ENCODE measurements at places on chromosomes 6 and 20.

DNA sequence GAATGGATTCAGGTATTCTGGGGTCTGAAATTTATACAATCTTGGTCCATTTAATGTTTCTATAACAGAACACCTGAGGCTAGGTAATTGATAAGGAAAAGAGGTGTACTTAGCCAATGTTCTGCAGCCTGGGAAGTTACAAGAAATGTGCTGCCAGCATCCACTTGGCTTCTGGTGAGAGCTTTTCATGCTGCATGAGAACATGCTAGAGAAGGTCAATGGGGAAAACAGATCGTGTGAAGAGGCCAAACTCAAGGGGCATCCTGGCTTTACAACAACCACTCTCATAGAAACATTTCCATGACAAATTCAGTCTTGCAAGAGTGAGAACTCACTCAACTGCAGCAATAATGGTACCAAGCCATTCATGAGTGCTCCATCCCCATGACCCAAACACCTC, 16.8 kb downstream of the IL22RA2 start:
- no peak for DNase-seq

- no peak for DNase-seq
Measured at GRCh38 chr6:52186480-52186879, 305 bp downstream of the IL17A start.

DNA sequence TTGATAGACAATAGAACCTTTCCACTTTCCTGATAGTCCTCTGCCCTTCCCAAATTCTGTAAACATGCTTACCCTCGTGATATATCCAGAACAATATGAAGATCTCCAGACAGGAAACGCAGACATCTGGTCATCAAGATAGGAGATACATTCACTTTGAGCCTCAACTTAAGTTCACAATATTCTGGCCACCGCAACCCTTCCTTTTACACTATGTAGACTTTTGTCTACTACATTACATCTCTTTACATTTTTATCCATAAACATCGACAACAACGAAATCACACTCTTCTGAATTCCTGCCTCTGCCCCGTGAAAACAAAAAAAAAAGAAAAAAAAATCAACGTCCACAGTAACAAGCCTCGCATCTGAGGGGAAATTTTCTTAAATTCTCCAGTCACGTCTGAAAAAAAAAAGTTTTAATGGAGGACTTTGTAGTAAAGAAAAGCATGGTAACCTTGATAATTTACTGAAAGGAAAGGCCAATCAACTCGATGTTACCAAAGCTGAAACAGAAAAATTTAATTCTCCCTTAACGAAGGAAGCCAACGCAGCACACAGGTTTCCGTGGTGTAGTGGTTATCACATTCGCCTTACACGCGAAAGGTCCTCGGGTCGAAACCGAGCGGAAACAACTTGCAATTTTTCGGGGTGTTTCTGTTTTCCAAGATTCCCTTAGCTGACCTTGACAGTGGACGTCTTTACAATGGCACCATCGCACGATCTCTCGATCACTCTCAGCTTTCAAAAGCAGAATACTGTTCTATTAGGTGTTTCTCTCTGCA, 21.8 kb downstream of the POM121L2 start:
- no peak for DNase-seq

DNA sequence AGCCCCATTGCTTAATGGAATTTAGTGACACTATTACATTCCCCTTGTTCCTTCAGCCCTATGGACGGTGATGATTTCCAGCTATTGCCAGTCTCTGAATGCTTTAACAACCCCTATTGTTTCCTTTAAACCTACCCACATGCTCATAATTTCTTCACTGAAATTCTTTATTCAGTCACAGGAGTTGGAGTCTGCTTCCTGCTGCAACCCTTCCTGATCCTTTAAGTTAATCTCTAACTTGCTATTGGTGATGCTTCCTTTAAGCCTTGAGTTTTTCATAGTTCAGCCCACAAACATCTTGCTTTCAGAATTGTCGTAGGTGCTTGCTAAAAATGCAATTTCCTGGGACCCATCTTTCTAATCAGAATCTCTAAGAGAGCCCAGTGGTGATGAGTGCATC, 66.3 kb upstream of the TNFAIP3 start:
- DNase-seq: no peak
